Posterior vena cava (tissue), 2 donors: ENCODE measurements at places on chromosomes 1 and 21. TPM values are rescaled to one million over a fixed set of nuclear protein-coding genes. Genes with fewer than 3 reads are reported as not detected.

ITLN2 gene
- not detected for total RNA-seq

SAMD13 gene
- 0.51 TPM for total RNA-seq

CRNN gene
- not detected for total RNA-seq

RAVER2 gene
- 8.8 TPM for total RNA-seq

GPA33 gene
- total RNA-seq: not detected

SYT6 gene
- 0.10 TPM for total RNA-seq

F3 gene
- total RNA-seq: 72.2 TPM

SELENBP1 gene
- total RNA-seq: 50.4 TPM

TDRD5 gene
- total RNA-seq: not detected

CCNL2 gene
- 102 TPM for total RNA-seq

C1orf216 gene
- 18.0 TPM for total RNA-seq

DPT gene
- 140 TPM for total RNA-seq

OR2T35 gene
- not detected for total RNA-seq

EDARADD gene
- 0.24 TPM for total RNA-seq

SLFNL1 gene
- 0.38 TPM for total RNA-seq

C1orf87 gene
- not detected for total RNA-seq

PLD5 gene
- total RNA-seq: 7.4 TPM

ADGRL2 gene
- 40.6 TPM for total RNA-seq

RGS18 gene
- total RNA-seq: 3.8 TPM

SGIP1 gene
- total RNA-seq: 40.2 TPM

ERG gene
- 25.8 TPM for total RNA-seq

DMRTA2 gene
- not detected for total RNA-seq

KIF26B gene
- 0.62 TPM for total RNA-seq

DSTYK gene
- total RNA-seq: 10.9 TPM

RBP7 gene
- 32.9 TPM for total RNA-seq

PRAMEF12 gene
- total RNA-seq: not detected

ENAH gene
- total RNA-seq: 165 TPM

GJA5 gene
- total RNA-seq: 18.8 TPM

ADAM30 gene
- total RNA-seq: not detected

FCRL6 gene
- total RNA-seq: 0.29 TPM

AQP10 gene
- total RNA-seq: not detected

SH2D2A gene
- 3.4 TPM for total RNA-seq

LAMB3 gene
- 1.5 TPM for total RNA-seq

SELP gene
- total RNA-seq: 23.8 TPM

NPHS2 gene
- not detected for total RNA-seq

CLDN14 gene
- 0.14 TPM for total RNA-seq

TACSTD2 gene
- total RNA-seq: 19.1 TPM

OR10J1 gene
- not detected for total RNA-seq

LUZP1 gene
- total RNA-seq: 35.4 TPM

ESRRG gene
- total RNA-seq: not detected

KIF2C gene
- total RNA-seq: 0.43 TPM

KRTAP19-1 gene
- total RNA-seq: not detected

PTPRF gene
- total RNA-seq: 68.3 TPM

CITED4 gene
- total RNA-seq: 9.5 TPM

KRTAP21-3 gene
- not detected for total RNA-seq

PTPRC gene
- total RNA-seq: 30.8 TPM

CFHR5 gene
- total RNA-seq: not detected

CYP4B1 gene
- total RNA-seq: 11.6 TPM

SLAMF1 gene
- 0.32 TPM for total RNA-seq

BRINP3 gene
- 0.28 TPM for total RNA-seq

SPATA45 gene
- total RNA-seq: not detected

SIM2 gene
- total RNA-seq: not detected

TNFRSF14 gene
- total RNA-seq: 63.6 TPM

OR2G6 gene
- total RNA-seq: not detected
